ENCODE measurements at places on chromosomes 3 and 15. TPM values are rescaled to one million over a fixed set of nuclear protein-coding genes. Genes with fewer than 3 reads are reported as not detected.

The UBE2Q2 gene
- 60.5 TPM for total RNA-seq

The IQCH gene
- 4.3 TPM for total RNA-seq

The CCR8 gene
- total RNA-seq: not detected

The CPN2 gene
- total RNA-seq: not detected

The TMEM212 gene
- total RNA-seq: not detected

The PRSS50 gene
- total RNA-seq: 0.54 TPM

The ANKRD63 gene
- total RNA-seq: not detected

The TCAIM gene
- 24.3 TPM for total RNA-seq

The GP5 gene
- not detected for total RNA-seq

The PARP15 gene
- total RNA-seq: not detected

The AADACL2 gene
- total RNA-seq: not detected

The UCN2 gene
- 61.6 TPM for total RNA-seq

The RAB6B gene
- total RNA-seq: under 0.01 TPM

The ATP10A gene
- total RNA-seq: 2.5 TPM

The PLA1A gene
- 0.87 TPM for total RNA-seq

The PAQR9 gene
- not detected for total RNA-seq

The DUOX2 gene
- 5.1 TPM for total RNA-seq

The C3orf80 gene
- total RNA-seq: not detected

The PCLAF gene
- 26.2 TPM for total RNA-seq

The RNF7 gene
- 64.0 TPM for total RNA-seq

The P4HTM gene
- 16.9 TPM for total RNA-seq

The POLQ gene
- total RNA-seq: 2.4 TPM

Data from placental epithelial cell (primary cell).